Type B pancreatic cell (in vitro differentiated cells): ENCODE measurements at places on chromosomes 5 and 9. TPM values are rescaled to one million over a fixed set of nuclear protein-coding genes. Genes with fewer than 3 reads are reported as not detected.

WWC1 gene
- total RNA-seq: 80.1 and 183 TPM in 2 replicates

IER5L gene
- total RNA-seq: 22.3 and 37.5 TPM in 2 replicates

LRRTM2 gene
- total RNA-seq: 4.6 TPM in 1 of 2 replicates, not detected in the other

SLCO6A1 gene
- 0.43 and 1.4 TPM in 2 replicates for total RNA-seq
